ENCODE measurements at places on chromosomes 2 and 18.

DNA sequence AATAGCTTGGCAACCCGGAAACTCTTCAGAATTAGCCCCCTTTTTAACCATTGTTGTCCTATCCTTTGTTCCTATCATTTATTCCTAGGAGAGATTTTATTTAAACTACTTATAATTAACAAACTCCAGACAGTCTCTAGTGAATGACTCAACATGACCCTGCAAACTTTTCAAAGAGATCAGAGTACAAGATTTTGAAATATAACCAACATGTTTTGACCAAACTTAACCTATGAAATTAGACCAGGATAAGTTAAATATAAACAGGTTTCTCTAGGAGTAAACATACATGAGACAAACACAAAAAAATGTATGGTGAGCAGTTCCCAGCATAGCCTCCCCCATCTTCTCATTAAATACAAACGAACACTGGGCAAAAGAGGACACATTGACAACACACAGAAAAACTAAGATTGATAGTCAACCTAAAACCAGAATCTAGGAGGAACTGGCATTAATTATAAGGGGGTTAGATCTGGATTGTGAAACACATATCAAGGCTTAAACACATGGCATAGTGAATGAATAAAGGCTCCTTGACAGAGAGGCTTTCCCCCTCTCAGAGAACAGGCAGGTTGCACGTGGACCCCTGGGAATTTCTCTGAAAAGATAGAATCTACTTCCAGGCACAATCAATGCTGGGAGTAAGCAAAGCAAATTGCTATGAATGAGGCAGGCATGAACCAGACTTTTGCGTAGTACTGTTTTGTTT is 284.1 kb downstream of the IRS1 start:
- no peak for DNase-seq

DNA sequence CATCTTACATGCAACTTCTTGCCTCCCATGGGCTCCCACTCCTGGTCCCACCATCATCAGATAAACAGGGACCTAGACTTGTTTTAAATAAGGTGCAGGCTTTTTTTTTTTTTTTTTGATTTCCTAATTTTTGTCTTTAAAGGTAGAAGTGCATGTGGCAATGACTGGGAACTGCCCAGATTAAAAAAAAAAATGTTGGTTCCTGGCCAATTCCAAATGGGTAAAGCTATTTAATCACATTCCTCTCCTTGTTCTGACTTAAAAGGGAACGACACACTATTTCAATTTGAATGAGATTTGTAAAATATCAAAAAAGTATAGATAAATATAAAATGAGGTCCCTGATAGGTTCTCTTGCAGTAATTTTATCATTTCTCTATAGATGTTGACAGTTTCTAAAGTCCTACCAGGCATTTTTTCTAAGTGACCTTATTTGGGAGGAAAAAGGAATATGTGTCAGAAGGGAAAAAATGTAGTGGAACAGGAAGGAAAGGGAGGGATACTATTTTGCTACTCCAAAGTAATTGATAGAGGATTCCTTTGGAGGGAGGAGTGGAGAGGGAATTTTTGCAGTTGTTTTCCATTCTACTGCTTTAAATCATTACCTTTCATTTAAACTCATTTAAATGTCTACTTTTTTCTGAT is 43.3 kb downstream of the DDX1 start:
- no peak for DNase-seq

DNA sequence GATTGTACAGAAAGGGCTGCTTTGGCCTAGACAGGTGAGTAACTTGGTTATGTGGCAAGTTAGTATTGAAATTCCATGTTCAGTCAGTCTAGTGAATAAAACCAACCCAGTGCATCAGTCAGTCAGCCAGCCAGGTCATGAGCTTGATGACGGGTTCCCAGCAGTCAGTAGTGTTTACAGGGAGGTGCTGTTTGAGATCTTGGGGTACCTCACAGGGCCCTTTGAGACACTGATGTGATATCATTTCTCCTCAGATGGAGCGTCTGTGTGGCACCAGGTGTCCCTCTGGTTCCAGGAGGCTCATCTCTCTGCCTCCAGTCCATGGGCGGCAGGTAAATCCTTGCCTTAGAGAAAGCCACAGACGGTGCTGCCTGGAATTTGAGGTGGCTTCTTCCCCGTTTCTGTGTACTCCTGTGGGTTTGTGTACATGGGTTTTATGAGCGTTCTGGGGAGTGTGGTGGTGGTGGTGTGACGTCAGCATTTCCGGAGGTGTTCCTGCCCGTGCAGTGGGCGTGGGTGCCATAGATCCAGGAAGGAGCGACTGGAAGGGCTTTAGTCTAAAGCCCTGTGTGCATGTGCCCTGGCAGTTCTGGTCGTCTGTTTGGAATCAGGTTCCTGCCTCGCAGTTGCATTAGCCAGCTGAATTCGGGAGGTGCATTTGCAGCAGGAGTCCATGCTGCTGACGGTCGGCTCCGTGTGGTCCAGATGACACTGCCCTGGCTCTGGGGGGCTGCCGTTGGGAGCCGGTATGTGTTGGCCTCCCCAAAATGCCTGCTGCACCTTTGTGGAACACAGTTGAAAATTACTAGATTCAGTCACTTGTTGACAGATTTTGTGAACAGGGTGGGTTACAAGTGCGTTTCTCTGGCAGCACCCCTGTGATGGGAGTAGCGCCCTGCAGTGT is 2.1 kb downstream of the CTDP1 start:
- no peak for DNase-seq

GRCh38 chr2:29749843-29750242 is 171.5 kb downstream of the ALK start:
- DNase-seq: peak; percentile 39

- no peak for DNase-seq
Observed at GRCh38 chr2:155770516-155770915, 562.0 kb downstream of the NR4A2 start.

GRCh38 chr2:112159454-112159921 is 21.3 kb downstream of the FBLN7 start:
- no peak for DNase-seq

DNA sequence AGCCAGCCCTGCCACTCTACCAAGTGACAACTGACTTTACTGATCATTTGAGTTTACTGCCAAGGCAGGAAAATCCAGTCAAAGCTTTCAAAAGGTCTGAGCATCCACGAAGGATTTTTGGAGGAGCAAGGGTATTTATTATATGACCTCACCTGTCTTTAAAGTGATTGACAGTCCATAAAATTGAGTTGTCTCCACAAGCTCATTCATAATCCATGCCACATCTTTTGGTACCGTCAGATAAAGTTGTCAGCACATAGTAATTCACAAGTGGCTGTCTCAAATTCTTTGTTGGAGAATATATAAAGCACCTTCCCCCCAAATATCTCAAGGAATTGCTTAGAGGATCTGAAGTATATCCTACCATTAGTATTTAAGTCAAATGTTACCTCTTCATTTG is 240.5 kb downstream of the METTL4 start:
- no peak for DNase-seq

DNA sequence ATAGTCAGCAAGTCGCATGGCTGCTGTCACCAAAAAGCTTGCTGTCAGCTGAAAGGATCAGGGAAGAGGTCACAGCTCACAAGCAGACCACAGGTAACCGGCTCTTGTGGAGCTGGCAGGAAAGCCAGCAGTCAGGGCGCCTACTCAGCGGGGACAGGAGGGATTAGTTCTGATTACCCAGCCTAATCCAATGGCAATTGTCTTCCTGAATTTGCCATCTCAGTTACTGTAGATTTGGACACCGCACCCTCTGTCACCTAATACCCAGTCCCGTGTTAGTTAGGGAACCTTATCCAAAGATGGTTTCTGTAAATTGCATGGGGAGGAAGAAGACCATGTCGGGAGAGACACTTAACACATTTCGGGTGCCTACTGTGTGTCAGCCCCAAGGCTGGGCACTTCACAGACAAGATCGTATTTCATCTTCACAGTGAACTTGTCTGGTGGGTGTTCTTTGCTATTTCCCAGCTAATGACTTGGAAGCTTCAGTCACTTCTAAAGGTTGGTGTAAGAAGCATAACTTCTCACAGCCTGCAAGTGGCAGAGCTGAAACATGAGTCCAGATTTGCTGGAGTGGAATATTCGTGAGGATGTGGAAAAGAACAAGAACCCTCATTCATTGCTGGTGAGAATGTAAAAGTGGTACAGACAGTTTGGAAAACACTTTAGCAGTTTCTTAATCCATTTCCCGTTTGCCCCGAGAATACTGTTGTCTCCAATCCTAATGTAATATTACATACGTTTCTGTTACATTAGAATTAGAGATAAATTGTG is 9.9 kb downstream of the ALPK2 start:
- DNase-seq: no peak

DNA sequence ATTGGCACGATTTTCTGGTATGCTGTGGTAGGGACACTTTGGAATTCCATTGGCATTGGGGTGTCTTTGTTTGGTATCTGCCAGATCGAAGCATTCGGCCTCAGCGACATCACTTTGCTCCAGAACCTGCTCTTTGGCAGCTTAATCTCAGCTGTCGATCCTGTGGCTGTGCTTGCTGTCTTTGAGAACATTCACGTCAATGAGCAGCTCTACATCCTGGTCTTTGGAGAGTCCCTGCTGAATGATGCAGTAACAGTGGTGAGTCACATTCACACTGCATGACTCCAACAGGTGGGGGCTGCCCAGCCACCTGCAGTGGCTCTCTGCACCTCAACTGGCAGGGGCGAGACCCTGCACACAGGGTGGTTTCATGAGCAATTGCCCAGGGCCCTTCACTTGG is 38.4 kb downstream of the SLC9A2 start:
- DNase-seq: no peak

DNA sequence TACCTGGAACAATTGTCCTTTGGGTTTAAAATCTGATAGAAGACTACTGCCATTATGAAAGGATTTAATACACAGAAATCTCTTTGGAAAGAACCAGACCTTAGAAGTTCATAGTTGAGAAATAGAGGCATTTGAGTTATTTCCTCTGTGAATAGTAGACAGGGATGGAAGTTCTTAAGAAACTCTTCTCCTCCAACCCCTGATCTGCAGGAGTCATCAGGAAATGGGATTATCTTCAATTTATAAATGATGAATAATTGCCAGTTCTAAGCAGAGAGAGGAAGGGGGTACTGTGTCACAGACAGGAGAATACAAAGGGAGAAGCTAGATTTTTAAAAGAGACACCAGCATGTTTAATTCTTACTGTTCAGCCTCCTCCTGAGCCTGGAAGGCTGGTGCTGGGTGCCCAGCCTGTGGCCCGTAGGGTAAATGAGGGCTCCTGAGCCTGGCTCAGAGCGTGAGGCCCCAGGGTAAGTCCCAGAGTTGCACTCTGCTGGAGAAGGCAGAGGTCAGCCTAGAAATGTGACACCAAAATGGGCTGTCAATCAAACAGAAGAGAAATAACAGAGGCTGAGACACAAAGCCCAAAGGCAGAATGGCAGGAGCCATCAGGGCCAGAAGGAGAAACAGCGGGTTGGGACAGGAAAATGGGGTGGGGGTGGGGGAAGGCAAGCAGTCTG is 58.2 kb upstream of the PKDCC start:
- no peak for DNase-seq

DNA sequence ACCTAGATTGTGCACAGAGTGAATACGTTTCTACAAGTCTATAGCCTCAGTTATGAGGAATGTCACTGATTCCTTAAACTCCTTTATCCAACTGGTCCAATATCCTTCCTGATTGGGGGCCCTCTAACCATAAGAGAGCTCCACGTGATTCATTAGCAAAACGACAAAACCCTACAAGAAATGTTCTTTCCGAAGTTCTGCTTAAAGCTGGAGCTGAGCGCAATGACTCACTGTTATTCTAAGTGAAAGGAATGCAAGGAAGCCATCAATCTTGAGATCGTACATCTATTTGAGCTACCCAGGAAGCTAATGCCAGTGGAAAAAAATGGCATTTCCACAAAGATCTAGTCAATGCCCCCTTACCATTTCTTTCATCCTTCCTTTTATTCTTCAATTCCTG is 354.9 kb upstream of the CDH20 start:
- peak; percentile 78 for DNase-seq

- no peak for DNase-seq
Observed at GRCh38 chr18:24341361-24341760, 56.3 kb downstream of the OSBPL1A start.

DNA sequence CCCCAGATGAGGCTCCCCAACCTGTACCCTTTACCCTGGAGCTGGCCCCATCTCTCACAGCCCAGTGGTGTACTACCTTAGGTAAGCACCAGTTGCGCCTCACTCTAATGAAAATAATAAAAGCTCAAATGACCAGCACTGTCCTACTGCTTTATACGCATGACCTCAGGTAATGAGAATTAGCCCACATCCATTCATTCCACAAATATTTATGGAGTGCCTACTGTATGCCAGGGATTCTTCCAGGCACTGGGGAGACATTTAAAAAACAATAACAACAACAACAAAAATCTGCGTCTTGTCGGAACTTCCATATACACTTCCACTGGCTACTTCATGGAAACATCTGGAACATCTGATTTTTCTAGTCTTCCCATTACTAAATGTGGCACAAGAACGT is 20.8 kb downstream of the HPCAL1 start:
- no peak for DNase-seq

DNA sequence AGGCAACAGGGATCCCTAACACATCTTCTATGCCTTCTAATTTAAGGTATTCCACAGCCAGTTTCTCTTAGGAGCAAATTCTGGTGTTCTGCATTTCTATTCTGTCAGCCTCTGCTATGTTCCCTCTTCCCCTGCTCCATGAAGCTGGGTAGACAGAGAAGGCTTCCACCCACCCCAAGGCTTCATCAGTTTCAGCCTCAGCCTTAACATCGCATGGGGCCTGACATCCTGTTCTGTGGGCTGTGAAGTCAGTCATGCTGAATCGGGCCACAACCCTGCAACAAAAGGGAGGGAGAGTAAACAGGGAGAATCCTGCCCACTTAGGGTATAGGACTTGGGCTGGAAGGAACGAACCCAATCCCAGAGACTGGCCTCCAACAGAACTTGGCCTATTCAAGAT is 70.6 kb upstream of the PPM1B start:
- DNase-seq: no peak

DNA sequence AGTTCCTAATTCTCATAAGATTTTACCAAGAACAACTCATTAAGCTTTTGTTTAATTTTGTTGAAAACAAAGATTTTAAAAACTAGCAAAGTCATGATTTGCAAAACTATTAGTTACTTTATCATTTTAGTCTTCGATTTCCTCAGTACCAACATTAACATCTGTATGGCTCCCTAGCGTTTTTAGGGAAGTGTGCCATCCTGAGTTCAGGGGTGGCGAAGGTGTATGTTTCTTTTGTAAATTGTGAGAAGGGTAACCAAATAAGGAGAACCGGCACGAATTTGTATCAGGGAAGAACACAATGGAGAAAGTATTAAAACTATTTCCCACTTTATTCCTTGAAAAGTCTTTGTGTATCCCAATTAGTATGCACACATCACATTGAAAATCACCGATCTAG is 419.9 kb downstream of the DSC3 start:
- no peak for DNase-seq

GRCh38 chr2:200102971-200103370 is 147.6 kb downstream of the MAIP1 start:
- DNase-seq: no peak

- DNase-seq: peak; percentile 74
Observed at GRCh38 chr2:176613323-176613987, 344.2 kb downstream of the MTX2 start.

DNA sequence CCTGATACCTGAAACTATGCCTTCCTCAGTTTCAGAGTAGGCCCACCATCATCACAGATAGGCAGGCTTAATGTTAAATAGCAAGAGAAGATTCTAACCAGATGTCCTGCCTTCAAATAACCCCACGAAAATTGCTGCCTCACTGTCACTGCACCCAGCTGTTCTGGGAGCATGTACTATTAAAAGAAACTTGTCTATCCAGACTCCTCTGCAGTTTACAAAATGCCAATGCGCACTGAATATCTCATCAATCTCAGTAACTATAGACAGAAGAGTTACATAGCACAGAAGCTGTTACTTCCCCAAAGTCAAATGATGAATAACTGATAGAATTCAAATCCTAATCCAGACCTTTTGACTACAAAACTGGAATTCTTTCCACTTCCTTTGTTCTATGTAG is 43.9 kb downstream of the WDR75 start:
- DNase-seq: no peak

All from skeletal muscle cell (primary cell).